Muscle of leg (tissue), 16 donors: ENCODE measurements at places on chromosomes 4 and X. TPM values are rescaled to one million over a fixed set of nuclear protein-coding genes. Genes with fewer than 3 reads are reported as not detected.

GRCh38 chr4:102585329-102585728 is 84.2 kb downstream of the NFKB1 start:
- DNase-seq: no peak

GRCh38 chrX:44342866-44343265 is 606 bp downstream of the EFHC2 start:
- DNase-seq: no peak

DNA sequence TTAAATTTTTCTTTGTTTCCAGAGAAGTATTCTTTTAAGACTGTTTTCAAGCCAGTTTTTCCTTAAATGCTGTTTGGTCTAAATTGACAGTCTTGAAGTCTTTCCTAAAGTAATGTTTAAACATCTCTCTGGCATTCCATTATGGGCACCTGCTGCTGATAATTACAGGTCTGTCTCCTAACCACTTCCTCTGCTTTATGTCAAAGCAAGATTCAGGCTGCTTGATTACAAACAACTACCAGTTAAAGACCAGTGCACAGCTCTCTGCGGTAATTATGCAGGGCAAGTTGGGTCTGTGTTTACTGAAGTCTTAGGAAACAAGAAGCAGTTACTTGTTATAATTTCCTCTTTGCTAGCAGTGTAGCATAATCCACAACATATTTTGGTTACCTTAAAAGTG is 17.6 kb downstream of the UNC5C start:
- no peak for DNase-seq

DNA sequence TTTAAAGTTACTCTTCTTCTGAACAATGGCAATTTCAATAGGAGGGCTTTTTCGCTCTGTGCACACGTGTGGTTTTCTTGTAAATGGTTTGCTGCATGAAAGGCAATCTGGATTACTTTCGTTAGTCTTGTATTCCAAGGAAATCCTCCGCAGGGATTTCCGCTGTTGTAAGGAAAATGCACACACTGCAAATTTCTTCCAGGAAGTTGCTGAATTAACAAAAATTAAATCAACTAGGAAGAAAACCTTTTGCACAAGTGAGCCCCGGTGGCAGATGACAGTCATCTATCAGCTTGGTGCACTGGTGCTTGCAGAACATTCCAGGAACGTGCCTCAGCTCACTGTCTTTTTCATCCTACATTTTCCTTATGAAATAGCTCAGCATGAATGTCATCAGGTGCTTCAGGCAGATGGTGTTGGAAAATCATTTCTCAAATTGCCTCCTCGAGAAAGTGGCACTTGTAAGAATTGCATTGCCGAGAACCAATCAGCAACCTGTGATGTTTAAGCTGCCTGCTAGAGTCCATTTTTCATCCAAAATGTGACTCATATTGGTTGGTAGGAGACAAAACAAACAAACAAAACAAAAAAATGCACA is 272.4 kb upstream of the VCX start:
- peak; percentile 4 for DNase-seq

DNA sequence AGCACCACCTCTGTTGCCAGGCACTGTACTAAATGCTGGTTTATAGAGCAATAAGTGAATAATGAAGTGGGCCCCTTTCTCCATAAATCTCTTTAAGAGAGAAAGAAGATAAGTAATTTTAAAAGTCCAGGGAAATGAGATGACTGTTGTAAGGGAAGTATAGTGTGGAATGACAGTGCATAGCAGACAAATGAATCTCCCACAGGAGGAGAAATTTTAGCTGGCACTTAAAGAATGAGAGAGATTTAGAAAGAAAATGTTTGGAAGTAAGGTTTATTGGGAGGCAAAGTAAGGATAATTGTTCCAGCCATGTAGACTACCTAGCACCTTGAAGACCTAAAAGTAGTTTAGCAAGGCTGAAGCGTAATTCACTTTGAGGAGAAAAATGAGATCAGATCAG is 1081.1 kb upstream of the PABPC4L start:
- DNase-seq: no peak

SYTL4 gene
- polyA plus RNA-seq: 7.4 TPM

ZNF674 gene
- polyA plus RNA-seq: 3.0 TPM

PAGE5 gene
- polyA plus RNA-seq: not detected
